ENCODE measurements at places on chromosomes 16 and 17.

DNA sequence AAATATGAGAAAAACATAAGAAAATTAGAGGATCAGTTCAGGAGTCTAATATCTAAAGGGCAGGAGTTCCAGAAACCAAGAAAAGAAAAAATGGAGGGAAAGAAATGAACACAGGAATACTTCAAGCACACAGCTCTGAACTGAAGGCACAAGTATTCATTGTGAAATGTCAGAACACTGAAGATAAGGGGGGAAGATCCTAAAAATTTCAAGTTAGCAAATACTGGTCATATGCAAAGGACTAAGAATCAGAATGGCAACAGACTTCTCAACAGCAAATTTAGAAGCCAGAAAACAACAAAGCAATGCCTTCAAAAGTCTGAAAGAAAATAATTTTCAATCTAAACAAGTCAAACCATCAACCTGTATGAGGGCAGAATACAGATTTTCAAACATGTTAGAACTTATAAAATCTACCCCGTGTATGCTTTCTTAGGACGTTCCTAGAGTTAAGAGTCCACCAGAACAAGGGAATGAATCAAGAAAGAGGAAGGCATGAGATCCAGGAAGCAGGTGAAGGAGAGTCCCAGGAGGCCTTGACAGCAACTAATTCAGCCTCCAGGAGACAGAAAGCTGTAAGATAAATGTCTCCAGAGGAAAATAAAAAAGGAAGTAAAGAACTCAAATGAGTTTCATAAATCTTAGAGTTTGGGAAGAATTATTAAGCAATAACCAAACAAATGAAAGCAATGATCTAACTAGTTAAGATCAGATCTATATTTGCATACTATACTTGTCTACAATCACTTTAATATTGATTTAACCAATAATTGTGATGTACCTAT lies 2.8 kb downstream of the BRD7 start:
- DNase-seq = no peak

GRCh38 chr16:49964316-49964715 lies 60.7 kb upstream of the CNEP1R1 start:
- DNase-seq = no peak

DNA sequence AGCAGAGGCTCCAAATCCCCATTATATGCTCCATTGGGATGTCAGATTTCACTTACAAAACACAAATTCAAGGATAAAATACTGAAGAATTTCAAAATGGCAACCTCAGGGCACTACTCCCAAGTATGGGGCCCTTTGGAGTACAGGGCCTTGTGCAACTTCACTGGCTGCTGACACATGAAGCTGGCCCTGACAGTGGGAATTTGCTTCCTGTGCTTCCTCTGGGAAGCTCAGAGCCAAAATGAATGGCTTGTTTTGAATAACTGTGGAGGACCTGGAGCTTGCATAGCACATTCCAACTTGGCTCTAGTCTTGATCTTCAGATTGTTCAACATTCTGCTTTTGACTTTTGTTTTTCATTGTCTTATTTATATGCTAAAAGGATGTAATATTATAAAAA lies 52.3 kb upstream of the HNF1B start:
- DNase-seq = no peak

DNA sequence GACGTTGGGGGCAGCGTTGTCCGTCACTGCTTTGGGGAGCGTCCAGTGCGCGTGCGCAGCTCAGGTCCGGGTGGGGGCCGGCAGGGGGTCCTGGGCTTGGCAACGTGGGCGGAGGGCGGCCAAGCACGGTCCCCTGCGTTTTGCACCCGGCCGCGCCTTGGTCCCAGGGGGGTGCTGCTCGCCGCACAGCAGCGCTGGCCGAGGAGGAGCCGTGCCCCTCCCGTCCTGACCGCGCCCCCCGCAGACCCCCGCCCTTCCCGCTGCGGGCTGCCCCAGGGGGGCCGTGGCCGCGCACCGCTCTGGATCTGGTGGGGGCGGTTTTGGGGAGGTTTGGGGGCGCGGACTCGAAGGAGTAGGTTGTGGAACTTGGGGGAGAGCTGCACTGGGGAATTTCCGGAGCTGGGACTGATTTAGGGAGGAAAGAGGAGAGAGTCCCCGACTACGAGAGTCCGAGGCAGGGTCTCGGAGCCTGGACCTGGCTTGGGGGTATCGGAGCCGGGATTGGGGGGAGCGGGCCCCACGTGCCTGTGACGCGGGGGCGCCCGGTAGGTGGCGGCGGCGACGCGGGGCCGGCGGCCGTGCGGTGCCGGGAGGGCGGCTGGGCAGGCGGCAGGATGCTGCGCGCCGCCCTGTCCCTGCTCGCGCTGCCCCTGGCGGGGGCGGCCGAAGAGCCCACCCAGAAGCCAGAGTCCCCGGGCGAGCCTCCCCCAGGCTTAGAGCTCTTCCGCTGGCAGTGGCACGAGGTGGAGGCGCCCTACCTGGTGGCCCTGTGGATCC lies at the start of gene SLC9A5:
SLC9A5 (plus strand) TSS at position 579 of the 777 bp plus-strand sequence; CDS start at position 615, 36 bp downstream.
- no peak for DNase-seq

GRCh38 chr16:10552998-10553491 lies 27.4 kb downstream of the EMP2 start:
- DNase-seq = peak; percentile 89

DNA sequence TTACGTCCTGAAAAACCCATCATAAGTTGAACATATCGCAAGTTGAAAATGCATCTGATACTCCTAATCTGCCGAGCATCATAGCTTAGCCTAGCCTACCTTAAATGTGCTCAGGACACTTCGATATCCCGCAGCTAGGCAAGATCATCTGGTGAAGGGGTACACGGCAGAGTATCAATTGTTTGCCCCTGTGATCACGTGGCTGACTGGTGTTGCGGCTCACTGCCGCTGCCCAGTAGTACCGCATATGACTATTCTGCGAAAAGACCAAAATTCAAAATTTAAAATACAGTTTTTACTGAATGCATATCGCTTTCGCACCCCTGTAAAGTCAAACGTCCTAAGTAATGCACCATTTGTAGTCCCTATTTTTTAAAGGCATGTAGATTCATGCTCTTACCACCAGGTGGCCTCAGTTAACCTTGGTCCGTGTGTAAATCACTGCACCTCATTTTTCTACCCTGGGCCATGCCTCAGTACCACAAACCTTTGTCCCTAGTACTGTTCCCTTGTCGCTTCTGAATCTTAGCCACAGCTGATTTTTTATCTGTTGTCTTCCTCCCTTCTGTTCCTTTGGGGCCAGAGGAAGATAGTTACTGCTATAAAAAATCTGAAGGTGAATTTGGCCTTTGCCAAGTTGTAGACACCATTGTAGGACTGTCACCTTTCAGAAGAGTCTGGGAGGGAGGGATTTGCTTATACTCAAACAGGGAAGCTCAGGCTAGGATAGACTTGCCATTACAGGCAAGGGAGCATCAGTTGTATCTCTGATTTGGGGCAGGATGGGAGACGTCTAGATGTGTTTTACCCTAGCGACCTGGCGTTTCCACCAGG lies 34.4 kb downstream of the WWP2 start:
- DNase-seq = peak; percentile 73

DNA sequence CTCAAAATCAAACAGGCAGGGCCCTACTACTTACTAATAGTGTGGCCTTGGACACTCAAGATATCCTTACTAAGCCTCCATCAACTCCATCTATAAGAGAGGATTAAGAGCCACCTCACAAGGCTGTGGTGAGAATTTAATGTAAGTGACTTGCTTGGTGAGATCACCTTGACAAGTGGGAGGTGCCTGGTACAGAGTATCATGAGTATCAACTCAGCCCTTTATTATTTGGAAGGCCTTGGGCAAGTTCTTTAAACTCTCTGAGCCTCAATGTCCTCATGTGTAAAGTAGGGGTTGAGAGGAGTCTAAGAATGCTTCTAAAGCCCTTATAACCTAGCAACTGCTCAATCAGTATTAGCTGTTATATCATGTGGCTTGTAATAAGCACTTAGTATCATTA lies 15.0 kb downstream of the THUMPD1 start:
- no peak for DNase-seq

GRCh38 chr16:56964243-56965148 lies 2.7 kb downstream of the CETP start:
- DNase-seq = peak; percentile 87

DNA sequence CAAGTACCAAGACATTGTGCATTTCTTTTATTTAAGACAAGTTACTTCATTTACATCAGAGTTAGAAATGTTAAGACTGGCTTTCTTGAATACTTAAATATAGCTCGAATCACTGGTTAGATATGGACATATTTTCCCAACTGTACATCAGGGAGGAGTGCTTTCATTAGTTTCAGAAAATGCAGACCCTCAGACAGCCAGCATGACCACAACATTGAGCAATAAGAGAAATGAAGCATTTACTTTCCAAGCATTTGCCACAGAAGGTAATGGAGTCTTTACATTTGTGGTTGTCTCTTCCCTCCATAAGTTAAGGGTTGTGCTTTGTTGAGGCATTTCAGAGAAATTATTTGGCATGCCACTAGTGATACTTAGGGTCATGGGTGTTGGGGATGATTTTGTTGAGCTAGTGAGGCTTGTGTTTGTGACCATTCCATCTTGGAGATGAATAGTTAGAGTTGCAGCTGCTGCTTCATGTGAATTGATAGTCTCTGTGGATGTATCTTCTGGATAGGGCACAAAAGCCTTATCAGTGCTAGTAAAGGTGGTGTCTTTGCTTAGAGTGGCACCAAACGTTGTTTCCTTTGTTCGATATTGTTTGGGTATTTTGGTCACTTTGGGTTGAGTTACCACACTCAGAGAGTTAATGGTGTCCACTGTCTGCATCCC lies 2.1 kb downstream of the OMG start:
- DNase-seq = no peak

GRCh38 chr17:16354585-16354984 lies 1.3 kb upstream of the CENPV start:
- DNase-seq = no peak
